OCI-LY7 (cell line): ENCODE measurements at places on chromosomes 4 and X.

DNA sequence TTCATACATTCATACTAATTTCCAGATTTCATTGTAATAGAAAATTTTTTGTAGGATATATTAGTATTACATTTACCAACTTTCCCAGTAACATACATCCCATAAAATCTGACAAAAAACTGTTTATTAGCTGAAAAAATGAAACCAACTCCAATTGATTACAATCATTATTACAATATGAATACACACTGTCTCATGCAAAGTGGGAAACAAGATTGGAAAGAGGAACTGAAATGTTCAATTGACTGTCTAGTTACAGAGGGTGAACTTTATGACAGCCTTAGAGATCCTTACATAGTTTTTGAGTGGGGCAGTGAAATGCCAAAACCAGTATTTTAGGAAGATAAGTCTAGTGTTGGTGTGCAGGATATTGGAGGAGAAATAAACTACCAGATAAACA, 2.3 kb upstream of the AMBN start:
- DNase-seq: peak; percentile 44

DNA sequence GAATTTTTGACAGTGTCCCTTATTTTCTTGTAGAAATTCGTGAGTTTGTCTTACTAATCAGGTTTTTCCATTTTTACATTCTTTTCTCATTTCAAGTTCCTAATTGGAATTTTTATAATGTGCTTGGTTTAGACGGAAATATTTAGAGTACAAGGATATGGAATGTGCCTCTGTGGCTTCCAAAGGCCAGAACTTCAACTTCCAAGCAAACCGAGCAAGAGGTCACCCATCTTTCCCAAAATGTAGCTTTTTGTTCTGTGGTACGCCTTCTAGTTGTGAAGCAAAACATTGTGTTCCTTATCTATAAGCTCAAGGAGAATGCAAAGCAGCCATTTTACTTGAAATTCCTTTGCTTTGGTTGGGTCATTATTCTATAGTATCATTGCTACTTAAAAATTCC, 212.8 kb upstream of the PACRGL start:
- DNase-seq: no peak

GRCh38 chrX:29555465-29556091, 659.8 kb upstream of the MAGEB2 start:
- peak; percentile 2 for DNase-seq

- DNase-seq: no peak
These were observed 2334.0 kb downstream of the PCDH7 start for GRCh38 chr4:33054161-33054560.

GRCh38 chr4:52864793-52865192, 2.7 kb downstream of the RASL11B start:
- no peak for DNase-seq

DNA sequence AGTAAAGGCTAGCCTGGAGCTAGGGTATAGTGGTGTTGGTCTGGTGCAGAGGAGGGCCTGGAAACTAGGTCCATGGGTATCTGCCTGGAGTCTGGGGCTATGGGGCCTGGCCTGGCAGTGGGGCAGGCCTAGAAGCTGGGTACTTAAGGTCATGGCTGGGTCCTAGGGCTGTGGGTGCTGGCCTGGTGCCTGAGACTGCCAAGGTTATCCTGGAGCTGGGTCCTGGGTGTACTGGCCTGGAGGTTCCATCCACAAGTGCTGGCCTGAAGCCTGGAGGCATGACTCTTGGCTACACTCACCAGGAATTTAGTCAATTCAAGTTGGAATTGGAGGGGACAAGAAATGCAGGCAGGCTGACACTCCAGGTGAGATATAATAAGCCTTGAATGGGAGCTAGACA, 108.4 kb upstream of the ZCCHC13 start:
- no peak for DNase-seq

- DNase-seq: no peak
These were observed 7.2 kb downstream of the PCDH7 start for GRCh38 chr4:30727409-30727808.

DNA sequence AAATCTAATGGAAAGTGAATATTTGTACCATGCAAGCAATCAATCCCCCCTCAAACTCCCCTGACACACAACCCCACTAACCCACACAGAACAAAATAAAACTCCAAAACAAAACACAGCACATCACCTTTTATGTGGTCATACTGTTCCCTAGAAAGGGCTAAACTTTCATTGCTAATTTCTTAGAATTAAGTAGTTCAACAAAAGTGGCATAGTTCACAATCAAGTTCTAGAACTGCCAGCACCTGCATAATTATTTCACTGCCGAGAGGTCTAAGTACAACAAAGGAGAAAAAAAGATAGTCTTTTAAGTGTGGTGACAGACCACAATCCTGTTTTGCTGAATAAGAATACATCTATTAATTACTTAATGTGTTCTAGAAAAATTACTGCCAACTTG, 58.8 kb downstream of the AMMECR1 start:
- no peak for DNase-seq
